ENCODE measurements at places on chromosomes 4 and X.

DNA sequence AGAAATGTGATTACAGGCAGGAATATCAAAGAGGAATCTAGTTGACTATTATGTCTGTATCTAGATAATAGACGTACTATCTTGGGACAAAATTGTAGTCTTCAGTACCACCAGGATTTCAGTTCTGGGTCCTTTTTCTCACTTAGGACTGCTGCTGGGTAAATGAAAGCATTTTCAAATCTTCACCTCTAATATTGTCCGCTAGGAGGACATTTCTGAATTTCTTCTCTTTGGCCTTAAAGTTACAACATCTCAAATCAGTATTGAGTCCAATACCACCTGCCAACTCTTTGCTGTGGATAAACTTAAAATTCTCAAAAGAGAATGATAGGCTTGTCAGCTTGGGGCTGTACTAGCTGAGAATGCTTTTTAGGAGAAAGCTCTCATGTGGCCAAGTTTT lies 6.0 kb downstream of the FGF16 start:
- no peak for DNase-seq

GRCh38 chr4:8040607-8041006 lies 100.9 kb upstream of the AFAP1 start:
- DNase-seq: no peak

- DNase-seq: no peak
These were observed 618.0 kb downstream of the CCSER1 start for GRCh38 chr4:90745176-90745575.

GRCh38 chr4:3130826-3131225 lies 56.3 kb downstream of the HTT start:
- no peak for DNase-seq

DNA sequence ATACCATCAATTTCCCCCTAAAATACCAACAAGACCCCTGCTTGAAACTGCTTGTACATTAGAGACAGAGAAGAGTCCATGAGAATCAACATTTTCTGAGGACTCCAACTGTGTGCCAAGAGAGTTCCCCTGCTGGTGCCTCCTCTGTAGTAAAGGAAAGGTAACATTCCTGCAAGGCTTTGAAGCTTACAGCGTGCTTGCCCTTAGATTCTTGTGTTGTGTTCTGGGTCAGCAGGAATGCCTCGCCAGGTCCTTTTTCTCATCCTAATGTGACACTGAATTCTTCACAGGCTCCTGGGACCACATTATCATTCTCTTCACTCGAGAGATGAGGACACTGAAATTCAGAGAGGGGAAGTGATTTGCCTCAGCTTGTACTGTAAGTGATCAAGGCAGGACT lies 9.7 kb upstream of the EOLA2 start:
- DNase-seq: no peak

GRCh38 chr4:83906561-83906960 lies 370.7 kb downstream of the GPAT3 start:
- no peak for DNase-seq

DNA sequence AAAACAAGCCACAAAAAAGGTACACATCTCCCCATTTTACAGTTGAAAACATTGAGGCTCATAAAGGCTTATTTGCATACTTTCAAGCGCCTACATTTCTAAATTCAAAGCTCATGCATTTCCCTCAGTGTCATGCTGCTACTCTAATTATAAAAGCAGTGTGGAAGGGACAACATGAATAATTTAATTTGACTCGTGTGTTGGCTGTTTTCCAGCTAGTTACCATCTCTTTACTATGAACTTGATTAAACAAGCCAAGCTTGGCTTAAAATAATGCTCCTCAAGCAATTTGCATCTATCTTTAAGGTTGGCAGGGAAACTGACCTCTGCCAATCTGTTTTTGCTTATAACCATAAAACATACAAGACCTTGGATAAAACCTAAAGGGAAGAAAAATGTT lies 252.5 kb upstream of the NEIL3 start:
- no peak for DNase-seq

- DNase-seq: no peak
These were observed 249.4 kb downstream of the NDST4 start for GRCh38 chr4:114864060-114864459.

DNA sequence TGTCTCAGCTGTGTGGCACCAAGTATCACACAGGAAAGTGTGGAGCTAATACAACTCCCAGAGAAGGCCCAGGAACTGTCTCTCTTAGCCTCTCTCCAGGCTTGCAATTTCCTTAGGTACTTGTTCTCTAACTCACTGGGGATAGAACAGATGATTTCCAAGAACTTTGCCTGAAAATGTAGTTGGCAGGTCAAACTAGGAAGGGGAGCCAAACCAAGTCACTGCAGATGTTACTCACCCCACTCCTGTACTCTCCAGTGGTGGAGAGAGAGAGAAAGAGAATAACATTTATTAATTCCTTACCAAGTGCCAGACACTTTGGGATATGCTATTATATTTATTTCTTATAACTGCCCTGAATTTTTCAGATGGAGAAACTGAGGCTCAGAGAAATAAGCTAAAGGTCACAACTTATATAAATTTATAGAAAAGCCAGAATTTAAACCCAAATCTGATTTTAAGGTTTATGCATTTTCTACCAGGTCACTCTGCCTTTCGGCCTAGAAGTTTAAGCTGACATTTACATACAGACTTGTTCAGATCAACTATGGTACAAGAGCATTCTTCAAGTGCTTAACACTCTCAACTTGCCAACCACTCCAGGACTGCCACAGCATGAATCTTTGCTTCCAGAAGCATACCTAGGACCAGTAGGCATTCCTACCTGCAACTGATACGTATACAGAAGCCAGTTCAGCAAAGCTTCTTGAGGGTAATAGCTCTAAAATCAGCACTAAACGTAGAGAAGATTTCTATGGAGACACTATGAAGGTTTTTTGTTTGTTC lies 248.6 kb upstream of the ETNPPL start:
- DNase-seq: no peak

- no peak for DNase-seq
These were observed 226.9 kb downstream of the FSTL5 start for GRCh38 chr4:161936625-161937550.

Data from effector CD8-positive, alpha-beta T cell (primary cell).